ENCODE measurements at places on chromosomes 7 and 10.

GRCh38 chr10:126017961-126018560 lies 121.7 kb downstream of the FANK1 start:
- DNase-seq = peak; percentile 15

- no peak for DNase-seq
These were observed 998 bp downstream of the CYP3A43 start for GRCh38 chr7:99828811-99829210.

DNA sequence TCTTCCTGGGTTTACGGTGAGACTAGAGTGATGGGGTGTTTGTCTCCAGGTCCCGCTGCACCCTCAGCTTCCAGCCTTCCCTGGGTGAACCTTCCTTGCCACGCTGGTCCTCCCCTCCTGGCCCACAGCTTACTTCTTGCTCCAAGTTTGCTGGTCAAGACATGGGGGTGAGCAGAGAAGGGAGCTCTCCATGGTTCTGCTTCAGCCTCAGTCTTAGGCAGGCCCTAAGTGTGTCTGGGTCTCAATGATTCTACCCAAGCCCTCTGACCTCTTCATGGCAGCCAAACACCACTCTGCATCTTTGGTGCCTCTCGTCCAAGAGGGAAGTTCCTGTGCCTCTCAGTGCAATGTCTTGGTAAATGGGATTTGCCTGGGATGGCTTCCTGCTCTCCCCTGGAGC lies 356.5 kb upstream of the KLF6 start:
- no peak for DNase-seq

DNA sequence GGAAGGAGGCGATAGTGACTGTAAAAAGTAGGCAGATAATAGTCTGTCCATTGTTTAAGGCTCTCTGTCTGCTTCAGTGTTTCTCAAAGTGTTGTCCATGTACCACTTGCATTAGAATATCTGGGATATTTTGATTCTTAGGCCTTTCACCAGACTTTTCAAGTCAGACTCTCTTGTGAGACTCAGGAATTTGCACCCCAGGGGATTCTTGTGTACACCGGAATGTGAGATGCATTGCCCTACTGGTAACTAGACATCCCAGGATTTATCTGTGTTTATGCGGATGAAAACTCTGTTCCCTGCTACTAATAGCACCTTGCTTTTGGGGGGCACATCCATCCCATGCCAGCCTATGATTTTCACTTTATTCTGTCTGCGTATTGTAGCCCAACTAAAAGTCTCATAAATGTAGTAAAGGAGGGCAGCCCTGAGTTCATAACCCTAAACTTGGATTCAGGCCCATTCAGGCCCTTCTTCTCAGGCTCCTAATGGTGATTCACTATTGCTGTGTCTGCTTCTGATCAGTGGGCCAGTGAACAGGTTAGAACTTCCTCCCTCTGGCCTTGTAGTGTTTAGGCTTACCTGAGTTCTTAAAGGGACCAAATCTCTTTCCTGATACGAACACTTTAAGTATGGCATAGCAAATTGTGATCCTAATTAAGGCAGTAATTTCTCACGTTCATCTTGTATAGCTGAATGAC lies 71.8 kb upstream of the RPA3 start:
- DNase-seq = no peak

DNA sequence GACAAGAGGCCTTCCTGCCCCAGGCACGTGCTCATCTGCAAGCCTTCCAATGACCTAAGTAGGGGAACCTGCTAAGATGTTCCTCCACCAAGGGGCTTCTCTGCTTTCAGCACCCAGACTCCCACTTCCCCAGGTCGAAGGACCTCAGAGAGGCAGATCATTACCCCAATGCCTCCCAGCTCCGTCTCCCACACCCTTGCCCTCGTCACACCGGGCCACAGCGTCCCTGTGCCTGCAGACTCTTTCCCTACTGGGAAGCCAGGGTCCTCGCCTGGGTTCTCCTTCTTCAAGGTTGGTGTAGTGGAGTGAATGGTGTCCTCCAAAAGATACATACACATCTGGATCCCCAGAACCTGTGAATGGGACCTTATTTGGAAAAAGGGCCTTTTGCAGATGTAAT lies 151.9 kb downstream of the UBE2H start:
- DNase-seq = no peak

DNA sequence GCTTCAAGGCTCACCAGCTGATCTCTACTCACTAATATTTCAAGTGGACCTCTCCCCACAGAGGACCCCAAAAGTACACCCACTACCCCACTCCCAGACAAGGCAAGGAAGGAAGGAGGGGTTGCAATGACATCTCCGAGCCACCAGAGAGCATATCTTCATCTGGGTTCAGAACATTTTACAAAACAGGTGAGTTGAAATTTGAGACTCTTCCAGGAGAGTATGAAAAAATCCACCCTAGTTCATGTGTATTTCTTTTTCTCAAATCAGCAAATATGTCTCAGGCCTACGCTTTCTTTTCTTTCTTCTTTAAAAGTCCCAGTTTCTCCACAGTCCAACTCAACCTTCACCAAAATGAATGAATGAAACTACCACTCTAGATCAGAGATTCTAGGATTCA lies 61.9 kb downstream of the SGMS1 start:
- no peak for DNase-seq

DNA sequence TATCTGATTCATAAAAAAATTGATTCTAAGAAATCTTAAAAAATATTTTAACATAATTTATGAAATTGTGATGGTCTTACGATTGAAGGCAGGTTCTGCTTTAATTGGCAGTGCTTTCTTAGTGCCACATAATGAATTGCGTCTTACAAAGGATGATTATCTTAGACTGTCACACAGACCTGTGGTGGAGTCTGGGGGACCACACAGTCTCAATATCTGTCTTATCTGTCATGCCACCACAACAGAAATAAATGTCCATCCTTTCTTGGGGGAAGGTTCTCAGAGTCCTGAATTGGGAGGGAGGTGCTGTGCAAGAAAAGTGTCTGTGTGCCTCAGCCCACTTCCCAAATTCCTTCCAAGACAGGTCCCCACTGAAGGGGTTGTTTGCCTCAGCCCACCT lies 34.0 kb downstream of the ZDHHC6 start:
- no peak for DNase-seq

- DNase-seq = no peak
These were observed 165.0 kb downstream of the CCSER2 start for GRCh38 chr10:84493361-84493760.

GRCh38 chr7:112723416-112723815 lies 66.8 kb downstream of the TMEM168 start:
- DNase-seq = peak; percentile 4

GRCh38 chr7:22921386-22922086 lies 92.4 kb downstream of the HYCC1 start:
- DNase-seq = no peak
